Esophagus muscularis mucosa (tissue), 4 donors: ENCODE measurements at places on chromosomes 5 and 9. TPM values are rescaled to one million over a fixed set of nuclear protein-coding genes. Genes with fewer than 3 reads are reported as not detected.

The GALNT10 gene
- 49.8 TPM for total RNA-seq

The SPATA31E1 gene
- not detected for total RNA-seq

DNA sequence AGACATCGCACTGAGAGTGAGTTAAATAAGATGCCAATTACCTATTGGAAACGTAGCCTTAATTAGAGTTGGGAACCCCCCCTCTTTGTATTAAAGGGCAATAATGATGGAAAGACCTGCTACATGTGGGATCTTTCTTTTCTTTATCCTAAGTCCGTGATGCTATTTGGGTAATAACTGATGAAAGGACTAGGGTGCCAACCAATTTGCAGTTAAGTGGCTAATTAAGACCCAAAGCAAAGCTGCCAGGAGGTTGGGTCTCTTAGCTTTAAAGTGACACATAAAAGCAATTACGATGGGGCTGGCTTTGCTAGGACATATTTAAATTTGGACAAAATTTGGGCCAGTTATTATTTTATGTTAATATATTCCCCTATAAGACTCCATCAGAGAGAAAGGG is 728.8 kb downstream of the NR2F1-AS1 start:
- DNase-seq, result no peak
- no peaks in the 10 kb centered on the region for H3K36me3 ChIP-seq
- no peaks in the 10 kb centered on the region for H3K4me1 ChIP-seq
- no peak overlapping the region for H3K4me3 ChIP-seq
- H3K27ac ChIP-seq, result no peak overlapping the region
- H3K27me3 ChIP-seq, result no peaks in the 10 kb centered on the region

The DAB2IP gene
- total RNA-seq, result 70.4 TPM

The ORM2 gene
- total RNA-seq, result not detected

The FCN1 gene
- 1.7 TPM for total RNA-seq

DNA sequence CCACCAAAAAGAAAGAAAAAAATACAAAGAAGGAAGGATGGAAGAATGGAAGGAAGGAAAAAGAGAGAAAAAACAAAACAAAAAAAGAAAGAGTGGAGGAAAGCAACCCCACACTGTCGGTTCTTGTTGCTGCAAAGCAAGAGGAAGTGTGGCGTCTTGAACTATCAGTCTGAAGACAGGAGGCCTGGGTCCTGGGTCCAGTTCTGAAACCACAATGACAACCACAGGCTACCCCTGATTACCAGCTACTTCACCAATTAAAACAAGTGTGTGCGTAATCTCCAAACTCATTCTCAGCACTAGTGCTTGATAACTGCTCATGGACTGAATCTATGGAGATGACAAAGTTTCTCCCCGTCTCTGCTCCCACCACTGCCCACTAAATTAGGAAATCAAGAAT is 93.7 kb downstream of the RASEF start:
- no peaks in the 10 kb centered on the region for H3K4me1 ChIP-seq
- no peaks in the 10 kb centered on the region for H3K27me3 ChIP-seq
- no peaks in the 10 kb centered on the region for H3K36me3 ChIP-seq
- no peak overlapping the region for H3K4me3 ChIP-seq
- H3K27ac ChIP-seq, result no peak overlapping the region
- DNase-seq, result peak; percentile 45

The RASEF gene
- total RNA-seq, result 0.29 TPM

DNA sequence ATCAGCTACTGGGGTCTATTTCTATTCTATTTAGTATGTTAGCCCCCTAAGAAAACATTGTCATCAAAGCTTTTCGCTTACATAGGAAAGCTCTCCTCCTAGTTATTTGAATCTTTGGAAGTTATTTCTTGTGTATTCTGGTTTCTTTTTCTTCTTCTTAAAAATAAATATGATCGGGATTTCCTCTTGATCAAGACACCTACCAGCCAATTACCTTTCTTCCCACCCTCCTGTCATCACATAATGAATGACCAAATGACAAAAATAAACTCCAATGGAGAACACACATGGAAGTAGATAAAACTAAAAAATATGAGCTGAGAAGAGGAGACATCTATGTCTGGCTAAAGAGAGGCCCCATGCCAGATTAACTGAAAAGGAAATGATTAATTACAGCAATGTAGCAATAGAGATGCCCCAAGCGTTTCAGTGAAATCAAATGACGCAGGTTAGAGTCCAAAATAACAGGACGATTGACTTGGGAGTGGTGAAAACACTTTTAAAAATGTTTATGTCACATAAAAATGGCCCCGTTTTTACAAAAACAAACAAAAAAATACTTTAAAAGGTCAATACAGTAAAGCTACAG is 59.5 kb upstream of the PCSK1 start:
- H3K27me3 ChIP-seq, result no peaks in the 10 kb centered on the region
- no peaks in the 10 kb centered on the region for H3K4me1 ChIP-seq
- no peaks in the 10 kb centered on the region for H3K36me3 ChIP-seq
- no peak overlapping the region for H3K4me3 ChIP-seq
- no peak overlapping the region for H3K27ac ChIP-seq

- H3K27me3 ChIP-seq, result no peaks in the 10 kb centered on the region
- H3K27ac ChIP-seq, result no peak overlapping the region
- peaks cover 78% of the 10 kb centered on the region for H3K4me1 ChIP-seq
- H3K4me3 ChIP-seq, result no peak overlapping the region
- peaks cover 7% of the 10 kb centered on the region for H3K36me3 ChIP-seq
These were observed 13.7 kb upstream of the FAM120AOS start for GRCh38 chr9:93467062-93467416.

The BHMT2 gene
- 44.2 TPM for total RNA-seq

The PRLR gene
- 0.80 TPM for total RNA-seq

- no peaks in the 10 kb centered on the region for H3K36me3 ChIP-seq
- H3K27me3 ChIP-seq, result no peaks in the 10 kb centered on the region
- no peak overlapping the region for H3K27ac ChIP-seq
- no peak for DNase-seq
- peak overlapping the region; percentile 21 for H3K4me3 ChIP-seq
These were observed 17.0 kb upstream of the CRB2 start for GRCh38 chr9:123338710-123339665.
